ENCODE measurements at places on chromosomes 12 and 14.

DNA sequence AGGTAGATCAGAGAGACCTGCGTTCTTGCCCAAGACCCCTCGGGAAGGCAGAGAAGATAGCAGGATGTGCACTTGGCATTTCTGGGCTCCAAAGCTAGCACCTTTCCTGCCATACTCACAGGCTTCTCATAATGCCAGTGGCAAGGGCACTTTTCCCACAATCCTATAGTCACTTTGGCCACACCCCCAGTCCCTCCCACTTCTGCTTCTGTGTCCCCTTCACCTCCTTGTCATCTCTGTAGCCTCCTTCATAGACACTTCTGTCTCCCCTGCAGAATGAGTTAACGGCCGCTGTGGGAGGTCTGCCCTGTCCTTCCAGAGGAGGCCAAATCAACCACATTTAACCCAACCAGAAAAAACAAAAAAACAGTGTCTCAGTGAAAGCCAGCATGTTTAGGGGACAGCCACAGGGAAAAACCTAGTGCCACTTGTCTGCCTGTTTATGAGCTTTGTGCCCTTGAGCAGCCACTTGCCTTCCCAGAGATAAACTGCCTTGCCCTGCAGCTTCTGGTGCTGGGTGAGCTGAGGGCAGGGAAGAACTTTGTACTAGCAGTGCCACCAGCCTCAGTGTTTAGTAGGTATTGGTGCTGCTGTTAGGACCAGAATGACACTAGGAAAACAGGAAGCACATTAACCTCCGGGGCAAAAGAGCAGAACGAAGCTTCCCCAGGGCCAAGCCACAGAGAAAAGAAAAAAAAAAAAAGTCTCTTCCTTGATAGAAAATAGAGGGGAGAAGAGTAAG, 193.0 kb upstream of the PWP1 start:
- DNase-seq: no peak

GRCh38 chr12:4911316-4911994, 1.8 kb downstream of the KCNA1 start:
- DNase-seq: no peak

DNA sequence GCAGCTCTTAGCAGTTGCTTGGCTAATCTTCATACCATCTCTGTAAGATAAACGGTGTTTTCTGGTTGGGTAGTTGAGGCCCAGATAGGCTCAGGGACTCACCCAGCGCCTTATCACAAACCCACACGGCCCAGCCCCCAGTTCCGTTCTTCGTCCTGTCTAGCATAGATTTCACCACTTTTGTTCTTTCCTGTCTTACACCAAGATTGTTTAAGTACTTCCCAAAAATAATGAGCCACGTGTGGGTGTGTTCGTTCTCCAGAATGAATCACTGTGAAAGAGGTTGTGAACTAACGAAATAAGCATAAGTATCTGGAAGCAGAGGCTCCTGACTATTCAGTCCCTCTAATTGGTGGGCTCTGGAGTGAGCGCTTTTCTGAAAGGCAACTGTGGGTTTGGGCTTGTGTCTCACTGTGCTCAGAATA, 21.4 kb downstream of the ACVR1B start:
- DNase-seq: no peak

- no peak for DNase-seq
Observed at GRCh38 chr14:105223770-105224544, 24.4 kb upstream of the BTBD6 start.

DNA sequence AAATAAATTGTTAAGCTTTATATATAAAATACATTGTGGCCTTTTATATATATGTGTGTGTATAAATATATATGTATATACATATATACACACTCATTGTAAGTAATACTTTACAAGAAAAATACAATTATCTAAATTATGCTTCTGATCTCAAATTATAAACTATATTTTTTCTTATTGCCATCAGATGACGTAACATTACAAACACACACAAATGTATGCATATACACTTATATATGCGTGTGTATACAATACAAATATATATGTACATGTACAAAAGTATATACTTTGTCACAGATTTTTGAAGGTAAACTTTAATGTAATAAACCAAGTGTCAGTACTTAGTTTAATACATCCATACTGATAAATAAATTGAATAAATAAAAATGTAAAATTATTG, 278.9 kb upstream of the LMO3 start:
- no peak for DNase-seq

DNA sequence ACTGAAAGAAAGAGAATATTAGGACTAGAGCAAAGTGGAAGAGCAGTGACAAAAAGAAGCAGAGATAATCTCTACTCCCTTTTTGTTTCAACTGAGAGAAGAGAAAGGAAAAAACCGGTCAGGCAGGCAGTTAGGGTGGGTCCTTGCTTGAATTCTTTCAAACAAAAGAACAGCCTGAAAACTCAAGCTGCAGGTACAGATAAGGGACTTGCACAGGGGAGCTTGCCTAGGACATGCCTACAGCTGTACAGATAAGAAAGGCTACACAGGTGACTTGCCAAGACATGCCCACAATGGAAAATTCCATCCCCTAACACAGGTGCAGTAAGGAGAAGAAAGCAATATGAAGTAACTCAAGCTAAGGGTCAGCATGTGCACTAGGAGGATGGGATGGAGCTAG, 532.2 kb upstream of the MIS18BP1 start:
- no peak for DNase-seq

- peak; percentile 79 for DNase-seq
Observed at GRCh38 chr12:50981319-50982239, 29.2 kb downstream of the HIGD1C start.

DNA sequence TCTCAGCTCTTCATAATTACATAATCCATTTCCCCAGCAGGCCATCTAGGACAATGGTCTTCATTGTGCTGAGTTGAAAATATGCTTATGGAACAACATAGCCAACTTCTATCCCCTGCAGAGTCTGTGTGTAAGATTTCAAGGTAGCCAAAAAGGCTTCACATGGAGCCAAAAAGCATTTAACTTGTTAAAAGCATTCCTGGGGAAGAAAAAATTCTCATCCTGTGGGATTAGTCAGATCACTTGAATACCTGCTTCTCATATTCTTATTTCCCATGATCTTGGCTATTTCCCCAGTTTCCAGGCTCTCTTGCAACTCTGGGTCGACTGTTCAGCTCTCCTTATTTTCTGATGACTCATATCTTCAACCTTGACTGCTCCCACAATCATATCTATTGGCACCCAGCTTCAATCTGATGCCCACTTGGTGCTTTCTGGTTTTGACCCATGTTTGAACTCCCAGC, 178.9 kb downstream of the KLHL28 start:
- no peak for DNase-seq

GRCh38 chr14:74695406-74695805, 17.5 kb downstream of the AREL1 start:
- DNase-seq: no peak

DNA sequence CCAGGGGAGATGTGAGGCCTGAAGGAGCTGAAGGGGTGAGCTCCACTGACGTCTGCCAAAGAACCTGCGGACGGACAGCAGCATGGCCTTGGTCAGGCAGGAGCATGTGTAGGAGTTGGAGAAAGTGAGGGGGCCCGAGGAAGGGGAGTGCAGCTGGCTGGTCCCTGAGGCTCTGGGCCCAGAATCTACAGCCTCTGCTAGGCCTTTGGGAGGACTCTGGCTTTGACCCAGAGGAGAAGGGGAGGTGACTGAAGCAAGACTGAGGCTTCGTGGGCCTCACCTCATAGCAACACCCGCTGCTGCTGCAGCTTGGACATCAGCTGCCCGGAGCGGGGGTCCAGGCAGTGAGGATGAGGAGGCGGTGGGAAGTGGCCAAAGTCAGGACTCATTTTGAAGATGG, 216.6 kb upstream of the FKBP4 start:
- DNase-seq: no peak

DNA sequence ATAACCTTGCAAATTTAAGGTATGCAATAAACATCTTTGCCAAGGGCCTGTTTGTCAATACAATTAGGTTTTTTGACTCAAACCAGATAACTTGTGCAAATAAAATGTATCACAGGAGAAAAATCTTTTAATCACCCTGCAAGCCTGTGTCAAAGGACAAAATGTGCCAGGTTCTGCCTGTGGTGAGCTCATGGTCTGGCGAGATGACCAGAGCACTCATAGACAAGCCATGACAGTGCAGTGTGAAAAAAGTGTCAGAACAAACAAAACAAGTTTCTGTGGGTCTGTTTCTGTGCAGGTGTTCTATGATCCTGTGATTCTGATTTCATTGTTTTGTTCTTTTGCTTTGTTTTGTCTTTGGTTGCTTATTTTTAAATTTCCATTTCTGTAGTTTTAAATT, 847.2 kb downstream of the VRK1 start:
- no peak for DNase-seq

GRCh38 chr14:104675447-104675846, 14.0 kb upstream of the INF2 start:
- DNase-seq: no peak

DNA sequence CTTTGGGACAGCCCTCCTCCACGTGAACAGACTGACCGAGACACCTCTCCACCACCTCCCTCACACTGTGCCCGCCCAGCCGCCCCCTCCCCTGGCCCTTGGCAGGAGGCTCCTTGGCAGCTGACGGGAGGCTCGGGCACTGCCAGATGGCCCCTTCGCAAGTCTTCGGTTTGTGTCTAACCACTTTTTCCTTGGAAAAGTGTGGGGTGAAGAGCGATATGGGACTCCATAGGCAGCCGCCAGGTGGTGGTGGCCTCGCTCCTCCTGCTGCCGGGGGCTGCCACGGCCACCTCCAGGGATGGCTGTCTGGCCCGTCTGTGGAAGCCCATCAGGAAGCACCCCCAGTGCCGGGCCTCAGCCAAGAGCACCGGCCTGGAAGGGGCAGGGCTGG, 58.7 kb downstream of the LRCOL1 start:
- DNase-seq: no peak

- no peak for DNase-seq
Observed at GRCh38 chr12:122226366-122227125, 694 bp upstream of the DIABLO start.

- no peak for DNase-seq
Observed at GRCh38 chr14:38201137-38201828, 6.4 kb upstream of the SSTR1 start.

- DNase-seq: no peak
Observed at GRCh38 chr12:25769082-25769945, 189.2 kb upstream of the RASSF8 start.

- DNase-seq: no peak
Observed at GRCh38 chr14:49966971-49967630, 74.2 kb downstream of the ARF6 start.

- DNase-seq: no peak
Observed at GRCh38 chr12:90253136-90253535, 544.5 kb upstream of the ATP2B1 start.

DNA sequence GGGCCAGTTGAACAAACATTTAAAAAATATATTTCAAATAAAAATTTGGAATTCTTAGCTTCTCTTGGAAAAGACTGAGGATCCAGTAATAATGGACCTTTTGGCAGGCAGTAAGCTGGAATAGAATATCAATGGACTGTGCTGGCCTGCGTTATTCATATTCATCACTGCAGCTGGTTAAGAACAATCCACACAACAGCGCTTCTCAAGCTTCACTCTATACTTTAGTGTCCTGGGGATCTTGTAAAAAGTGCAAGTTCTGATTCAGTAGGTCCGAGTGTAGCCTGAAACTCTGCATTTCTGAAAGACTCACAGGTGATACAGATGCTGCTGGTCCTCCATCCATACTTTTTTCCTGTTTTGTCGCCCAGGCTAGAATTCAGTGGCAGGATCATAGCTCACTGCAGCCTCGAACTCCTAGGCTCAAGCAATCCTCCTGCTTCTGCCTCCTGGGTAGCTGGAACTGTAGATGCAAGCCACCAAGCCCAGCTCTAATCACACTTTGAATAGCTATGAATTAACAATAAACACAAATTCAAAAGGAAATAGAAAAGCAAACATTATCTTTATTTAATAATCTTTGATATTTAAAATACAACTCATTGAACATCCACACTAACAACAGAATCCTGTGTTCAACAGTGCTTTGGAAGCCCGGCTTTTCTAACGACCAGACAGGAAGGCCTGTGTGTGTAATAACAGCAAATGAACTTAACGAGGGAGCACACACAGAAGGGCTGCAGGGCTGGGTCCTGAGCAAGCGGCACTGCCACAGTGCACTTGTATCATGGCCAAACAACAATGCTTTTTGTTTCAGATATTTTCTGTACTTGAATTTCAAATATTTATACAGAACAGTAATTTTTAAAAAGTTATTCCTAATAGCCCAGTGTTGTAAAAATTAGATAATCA, 18.4 kb upstream of the TRIP11 start:
- no peak for DNase-seq

GRCh38 chr14:78345131-78345744, 175.1 kb downstream of the NRXN3 start:
- peak; percentile 70 for DNase-seq

DNA sequence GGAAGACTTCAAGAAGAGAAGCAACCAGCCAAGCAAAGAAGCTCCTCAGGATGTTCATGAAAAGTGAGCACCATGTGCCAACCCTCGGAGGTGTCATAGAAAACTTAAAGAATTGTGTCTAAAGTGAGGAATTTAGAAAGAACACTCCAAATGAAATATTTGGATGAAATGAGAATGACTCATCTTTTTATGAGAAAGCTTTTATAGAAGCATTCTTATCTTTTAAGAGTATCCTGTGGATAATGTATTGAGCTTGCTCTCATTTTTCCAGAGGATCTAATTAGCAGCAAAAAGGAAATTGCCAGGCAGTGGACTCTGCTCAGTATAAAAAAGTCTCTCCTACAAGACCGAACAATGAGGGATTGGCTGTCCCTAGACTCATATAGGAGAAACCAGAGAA, 454.9 kb downstream of the LRIG3 start:
- DNase-seq: no peak

DNA sequence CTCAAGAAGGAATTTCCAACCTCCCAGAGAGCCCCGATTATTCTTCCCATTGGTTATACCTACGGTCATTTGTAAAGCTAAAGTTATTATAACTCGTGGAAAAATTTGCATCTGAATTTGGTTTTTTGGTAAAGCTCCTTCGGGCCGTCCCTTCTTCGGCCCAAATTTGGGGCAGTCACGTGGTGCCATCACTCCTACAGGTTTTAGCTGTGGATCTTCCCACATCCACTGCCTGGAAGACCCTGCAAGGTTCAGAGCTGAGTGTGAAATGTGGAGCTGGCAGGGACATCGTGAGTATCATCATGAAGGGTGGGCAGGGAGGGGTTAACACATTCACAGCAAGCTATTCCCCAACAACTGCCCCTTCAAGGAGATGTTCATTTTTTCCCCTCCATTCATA, 105.7 kb downstream of the NT5DC3 start:
- DNase-seq: no peak

- DNase-seq: no peak
Observed at GRCh38 chr14:34733245-34733644, 18.9 kb upstream of the CFL2 start.

DNA sequence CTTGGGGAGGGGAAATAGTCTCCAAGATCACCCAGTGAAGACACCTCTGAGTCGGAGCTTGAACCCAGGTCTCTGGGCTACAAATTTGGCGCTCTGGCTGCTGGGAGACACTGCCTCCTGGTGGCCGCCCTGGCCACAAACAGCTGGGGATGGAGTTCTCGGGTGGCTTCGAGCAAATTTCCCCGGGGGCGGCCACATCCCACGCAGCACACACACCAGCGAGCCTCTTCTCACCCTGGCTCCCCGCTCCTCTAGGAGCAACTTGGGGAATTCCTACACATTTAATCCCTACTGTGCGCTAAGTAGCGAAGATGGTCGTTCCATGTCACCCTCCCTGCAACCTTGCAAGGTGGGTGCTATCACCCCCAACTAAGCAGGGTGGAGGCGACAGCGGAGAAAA, 66.2 kb upstream of the BEGAIN start:
- DNase-seq: no peak

- DNase-seq: no peak
Observed at GRCh38 chr12:112595410-112595809, 176.7 kb downstream of the PTPN11 start.

- no peak for DNase-seq
Observed at GRCh38 chr14:29788093-29788492, 139.6 kb downstream of the PRKD1 start.

All from NCI-H1417 (cell line).